ENCODE measurements at places on chromosomes 2 and 18.
A peak's percentile ranks its signal among the peaks of the same experiment; 100 is the strongest.

GRCh38 chr2:183951630-183952029 is 646.7 kb upstream of the ZNF804A start:
- no peak for DNase-seq
- H3K27ac ChIP-seq, result no peak overlapping the region
- H3K27me3 ChIP-seq, result no peaks in the 10 kb centered on the region
- no peaks in the 10 kb centered on the region for H3K36me3 ChIP-seq
- no peaks in the 10 kb centered on the region for H3K4me1 ChIP-seq
- no peak overlapping the region for H3K4me3 ChIP-seq

GRCh38 chr18:3183103-3183717 is 36.6 kb downstream of the MYOM1 start:
- peaks cover 12% of the 10 kb centered on the region for H3K4me1 ChIP-seq
- no peak for DNase-seq
- H3K27ac ChIP-seq, result no peak overlapping the region
- no peaks in the 10 kb centered on the region for H3K27me3 ChIP-seq
- no peak overlapping the region for H3K4me3 ChIP-seq

DNA sequence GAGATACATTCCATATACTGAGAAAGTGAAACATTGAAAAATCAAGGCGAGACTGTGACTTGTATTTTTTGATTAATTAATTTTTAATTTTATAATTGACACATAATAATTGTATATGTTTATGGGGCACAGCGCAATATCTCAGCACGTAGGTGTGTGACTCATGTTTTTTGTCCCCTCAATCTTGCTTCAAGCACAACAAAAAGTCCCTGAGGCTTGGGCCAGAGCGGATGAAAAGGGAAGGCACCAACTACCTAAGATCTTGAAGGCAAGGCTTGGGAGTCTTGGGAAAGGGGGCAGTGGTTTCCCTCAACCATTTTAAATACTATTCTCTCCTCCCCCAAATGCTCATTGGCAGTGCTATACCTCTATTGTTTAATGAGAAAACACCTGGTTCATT is 9.9 kb downstream of the SGPP2 start:
- H3K4me3 ChIP-seq, result no peak overlapping the region
- H3K36me3 ChIP-seq, result no peaks in the 10 kb centered on the region
- H3K27ac ChIP-seq, result no peak overlapping the region
- no peaks in the 10 kb centered on the region for H3K4me1 ChIP-seq

DNA sequence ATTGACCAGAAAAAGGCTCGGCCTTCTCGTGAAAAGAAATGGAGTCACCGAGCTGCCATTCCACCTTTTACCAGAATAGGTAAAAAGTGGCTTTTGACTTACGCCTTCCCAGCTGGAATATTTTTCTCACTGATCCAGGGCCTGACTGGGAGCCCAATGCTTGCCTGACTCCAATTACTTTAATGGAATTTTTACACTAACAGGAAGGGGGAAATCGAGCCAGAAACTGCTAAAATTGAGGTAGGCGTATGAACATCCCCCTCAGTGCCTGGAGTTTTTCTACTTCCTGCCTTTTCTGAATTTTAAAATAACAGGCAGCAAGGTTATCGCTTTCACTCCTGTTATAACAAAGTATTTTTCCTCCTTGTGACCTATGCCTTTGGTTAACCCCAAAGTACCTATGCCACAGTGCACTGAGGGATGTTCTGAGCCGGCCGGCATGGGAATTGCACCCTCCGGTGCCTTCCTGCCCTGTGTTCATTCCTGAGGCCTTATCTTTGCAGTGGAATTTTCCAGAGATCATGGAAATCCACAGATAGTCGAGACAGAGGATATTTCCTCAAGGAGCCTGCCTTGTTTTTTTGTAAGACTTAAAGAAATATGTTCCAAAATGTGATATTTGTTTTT is 18.3 kb upstream of the RPL31 start:
- no peak for DNase-seq
- H3K4me3 ChIP-seq, result no peak overlapping the region
- H3K27ac ChIP-seq, result peak overlapping the region; percentile 48
- H3K27me3 ChIP-seq, result no peaks in the 10 kb centered on the region
- H3K4me1 ChIP-seq, result peaks cover 23% of the 10 kb centered on the region

GRCh38 chr18:67243799-67244587 is 272.5 kb downstream of the DSEL start:
- H3K4me3 ChIP-seq, result peak overlapping the region; percentile 57
- peaks cover 3% of the 10 kb centered on the region for H3K4me1 ChIP-seq
- H3K27me3 ChIP-seq, result no peaks in the 10 kb centered on the region
- DNase-seq, result no peak
- no peak overlapping the region for H3K27ac ChIP-seq

DNA sequence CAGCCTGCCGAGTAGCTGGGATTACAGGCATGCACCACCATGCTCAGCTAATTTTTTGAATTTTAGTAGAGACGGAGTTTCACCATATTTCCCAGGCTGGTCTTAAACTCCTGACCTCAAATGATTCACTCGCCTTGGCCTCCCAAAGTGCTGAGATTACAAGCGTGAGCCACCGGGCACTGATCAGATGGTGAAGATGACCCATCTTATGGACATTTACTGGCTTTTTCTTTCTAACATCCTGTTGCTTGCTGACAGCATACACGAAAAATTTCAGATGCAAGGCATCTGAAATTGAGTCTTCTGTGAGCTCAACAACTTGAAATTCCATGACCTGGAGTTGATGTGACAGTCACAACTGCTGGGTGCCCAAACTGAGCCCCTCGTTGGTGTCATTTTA is 859.5 kb upstream of the CNTNAP5 start:
- H3K4me3 ChIP-seq, result no peak overlapping the region
- no peak for DNase-seq
- no peak overlapping the region for H3K27ac ChIP-seq
- H3K36me3 ChIP-seq, result no peaks in the 10 kb centered on the region

DNA sequence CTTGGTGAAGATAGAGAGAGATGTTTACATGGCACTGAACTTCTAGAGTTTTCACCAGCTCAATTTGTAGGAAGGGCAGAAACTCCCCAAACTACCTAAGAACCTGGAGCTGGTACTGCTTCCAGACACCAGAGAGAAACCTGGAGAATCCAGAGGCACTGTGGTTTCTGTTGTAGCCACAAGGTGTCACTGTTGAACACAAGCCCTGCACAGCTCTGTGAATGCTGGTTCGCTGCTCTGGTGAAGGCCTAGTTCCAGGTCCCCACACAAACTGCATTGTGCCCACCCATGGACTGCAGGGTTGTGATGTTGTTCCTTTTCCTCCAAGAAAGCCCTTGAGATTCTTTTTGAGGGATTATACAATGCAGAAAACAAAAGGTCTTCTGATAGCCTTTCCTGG is 150.5 kb upstream of the HS6ST1 start:
- no peak for DNase-seq
- H3K27me3 ChIP-seq, result no peaks in the 10 kb centered on the region
- no peaks in the 10 kb centered on the region for H3K36me3 ChIP-seq
- no peak overlapping the region for H3K4me3 ChIP-seq

DNA sequence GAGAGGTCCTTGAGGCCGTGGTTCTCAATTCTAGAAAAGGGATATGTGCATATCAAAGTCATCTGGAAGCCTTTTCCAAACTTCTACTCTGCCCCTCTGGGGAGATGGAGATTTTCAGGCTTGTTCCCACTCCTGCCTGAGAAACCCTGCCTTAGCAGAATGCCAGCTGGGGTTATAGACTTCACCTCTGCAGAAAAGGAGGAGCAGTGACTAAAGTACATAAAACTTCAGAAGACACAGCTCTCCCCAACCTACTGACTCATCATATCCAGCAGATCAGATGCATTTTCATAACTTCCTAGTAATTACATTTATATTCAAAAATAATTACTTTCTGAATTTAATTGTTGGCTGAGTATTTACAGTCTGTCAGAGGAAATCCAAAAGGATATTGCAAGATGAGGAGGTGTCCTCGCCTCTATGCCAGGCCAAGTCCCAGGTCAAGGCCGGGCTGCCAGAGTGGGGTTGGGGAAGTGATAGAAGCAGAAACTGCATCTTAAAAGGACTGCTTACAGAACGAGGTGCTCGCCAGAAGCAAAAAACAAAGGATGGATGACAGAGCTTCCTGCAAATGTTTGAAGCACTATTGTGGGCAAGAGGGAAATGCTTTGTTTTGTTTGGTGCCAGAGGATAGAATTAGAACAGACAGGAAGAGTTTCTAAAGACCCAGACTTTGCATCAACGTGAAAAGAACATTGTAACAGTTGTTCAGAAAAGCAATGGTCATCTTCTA is 75.6 kb upstream of the APCDD1 start:
- no peak overlapping the region for H3K27ac ChIP-seq
- H3K27me3 ChIP-seq, result no peaks in the 10 kb centered on the region
- no peaks in the 10 kb centered on the region for H3K36me3 ChIP-seq
- no peak overlapping the region for H3K4me3 ChIP-seq

DNA sequence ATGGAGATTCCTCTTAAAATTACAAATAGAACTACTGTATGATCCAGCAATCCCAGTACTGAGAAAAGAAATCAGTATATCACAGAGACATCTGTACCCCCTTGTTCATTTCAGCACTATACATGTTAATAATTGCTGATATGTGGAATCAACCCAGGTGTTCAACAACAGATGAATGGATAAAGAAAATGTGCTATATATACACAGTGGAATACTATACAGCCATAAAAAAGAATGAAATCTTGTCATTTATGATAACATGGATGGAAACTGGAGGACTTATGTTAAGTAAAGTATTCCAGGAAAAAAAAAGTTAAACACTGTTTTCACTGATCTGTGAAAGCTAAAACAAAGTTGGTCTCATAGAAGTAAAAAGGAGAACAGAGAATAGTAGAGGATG is 124.7 kb downstream of the TAF4B start:
- H3K36me3 ChIP-seq, result no peaks in the 10 kb centered on the region
- no peak overlapping the region for H3K27ac ChIP-seq
- H3K4me1 ChIP-seq, result no peaks in the 10 kb centered on the region
- no peaks in the 10 kb centered on the region for H3K27me3 ChIP-seq
- no peak for DNase-seq

DNA sequence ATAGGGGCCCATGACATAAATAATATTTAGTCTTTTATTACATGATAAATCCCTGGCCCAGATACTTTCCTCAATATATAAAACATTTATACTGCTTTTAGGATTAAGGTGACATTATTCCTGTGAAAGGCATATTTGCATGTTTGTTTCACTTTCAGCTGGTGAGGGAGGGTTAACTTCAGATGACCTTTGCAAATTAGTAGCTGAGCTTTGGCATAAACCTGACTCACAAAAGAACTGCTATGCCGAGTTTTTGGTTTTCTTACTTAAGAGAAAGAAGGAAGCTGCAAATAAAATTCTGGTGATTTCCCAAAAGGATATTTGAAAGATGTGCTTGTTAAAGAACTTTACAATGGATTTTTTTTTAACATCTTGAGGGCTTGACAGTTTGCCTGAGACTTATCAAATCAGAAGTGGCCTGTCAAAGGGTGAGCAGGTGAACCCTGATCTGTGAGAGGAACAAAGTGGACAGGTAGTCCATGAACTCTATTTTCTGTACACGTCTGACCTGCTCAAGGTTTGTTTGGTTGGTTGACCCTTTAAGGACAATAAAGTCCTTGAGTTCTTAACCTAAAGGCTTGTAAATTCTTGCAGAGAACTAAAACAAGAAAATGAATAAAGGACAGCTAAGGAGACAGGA is 93.5 kb downstream of the FAM124B start:
- no peak for DNase-seq
- H3K4me1 ChIP-seq, result no peaks in the 10 kb centered on the region
- no peak overlapping the region for H3K4me3 ChIP-seq
- no peaks in the 10 kb centered on the region for H3K27me3 ChIP-seq

DNA sequence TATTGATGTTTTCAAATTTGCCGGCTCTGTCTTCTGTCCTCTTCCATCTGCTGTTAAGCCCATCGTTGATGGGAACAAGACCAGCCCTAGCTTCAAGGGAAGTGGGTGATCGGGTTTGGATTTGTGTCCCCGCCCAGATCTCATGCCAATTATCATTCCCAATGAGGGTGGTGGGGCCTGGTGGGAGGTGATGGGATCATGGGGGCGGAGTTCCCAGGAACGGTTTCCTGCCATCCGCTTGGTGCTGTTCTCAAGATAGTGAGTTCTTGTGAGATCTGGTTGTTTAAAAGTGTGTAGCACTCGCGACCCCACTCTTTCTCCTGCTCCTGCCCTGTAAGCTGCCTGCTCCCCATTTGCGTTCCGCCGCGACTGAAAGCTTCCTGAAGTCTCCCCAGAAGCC is 9.5 kb downstream of the ASB18 start:
- no peak overlapping the region for H3K27ac ChIP-seq
- H3K4me1 ChIP-seq, result no peaks in the 10 kb centered on the region
- no peaks in the 10 kb centered on the region for H3K36me3 ChIP-seq
- DNase-seq, result no peak
- no peaks in the 10 kb centered on the region for H3K27me3 ChIP-seq

DNA sequence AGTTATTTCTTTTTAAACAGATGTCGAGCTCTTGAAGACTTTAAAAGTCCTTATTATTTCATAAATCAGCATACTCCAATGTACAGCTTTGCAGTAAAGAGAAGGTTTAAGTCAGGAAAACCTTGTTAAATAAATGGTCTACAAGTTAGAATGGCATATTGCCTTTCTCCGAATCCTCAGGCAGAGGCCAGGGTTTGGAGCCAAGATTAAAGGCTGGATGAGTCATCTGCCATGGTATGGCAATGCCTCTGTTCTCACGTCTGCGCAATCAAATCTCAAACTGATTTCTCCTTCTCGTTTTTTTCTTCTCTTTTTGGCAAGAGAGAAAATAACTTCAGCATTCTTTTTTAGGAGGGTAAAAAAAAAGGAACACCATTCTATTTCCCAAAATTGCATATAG is 5.6 kb upstream of the KCNJ3 start:
- H3K4me1 ChIP-seq, result peaks cover 4% of the 10 kb centered on the region
- H3K36me3 ChIP-seq, result no peaks in the 10 kb centered on the region
- peak overlapping the region; percentile 38 for H3K27ac ChIP-seq
- peak overlapping the region; percentile 43 for H3K4me3 ChIP-seq
- H3K27me3 ChIP-seq, result no peaks in the 10 kb centered on the region
- DNase-seq, result no peak

- H3K4me1 ChIP-seq, result no peaks in the 10 kb centered on the region
- H3K27ac ChIP-seq, result no peak overlapping the region
- no peaks in the 10 kb centered on the region for H3K27me3 ChIP-seq
- H3K4me3 ChIP-seq, result no peak overlapping the region
These were observed 82.9 kb downstream of the GRB14 start for GRCh38 chr2:164538240-164538866.

GRCh38 chr2:126790987-126791780 is 107.5 kb upstream of the TEX51 start:
- no peaks in the 10 kb centered on the region for H3K36me3 ChIP-seq
- no peak overlapping the region for H3K27ac ChIP-seq
- no peaks in the 10 kb centered on the region for H3K27me3 ChIP-seq
- H3K4me1 ChIP-seq, result no peaks in the 10 kb centered on the region

GRCh38 chr2:227025510-227025909 is 138.5 kb downstream of the COL4A4 start:
- no peak overlapping the region for H3K27ac ChIP-seq
- peaks cover 5% of the 10 kb centered on the region for H3K36me3 ChIP-seq
- no peaks in the 10 kb centered on the region for H3K4me1 ChIP-seq
- H3K4me3 ChIP-seq, result no peak overlapping the region
